Stimulated activated CD8-positive, alpha-beta memory T cell treated with anti-CD3 and anti-CD28 coated beads, Interleukin-12 subunit alpha, Interleukin-12 subunit beta, amount 100 ng/mL, for 1 hour (primary cell): ENCODE measurements at places on chromosomes 13 and 19.

DNA sequence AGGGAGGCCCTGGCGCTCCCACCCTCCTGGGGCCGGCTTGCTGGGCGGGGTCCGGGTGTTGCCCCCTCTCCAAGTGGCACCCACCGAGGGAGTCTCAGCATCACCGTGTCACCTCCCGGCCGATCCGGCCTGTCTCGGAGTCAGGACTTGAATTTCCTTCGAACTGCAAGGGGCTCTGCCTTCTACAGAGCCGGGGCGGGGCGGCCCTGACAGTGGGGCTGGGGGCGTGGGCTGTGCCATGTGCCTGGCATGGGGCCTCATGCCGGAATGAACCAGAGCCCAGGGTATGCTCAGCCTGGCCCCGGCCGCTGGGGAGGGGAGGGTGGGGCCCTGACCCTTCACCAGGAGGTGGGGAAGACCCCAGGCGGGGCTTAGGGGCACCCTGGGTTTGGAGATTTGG is 47.0 kb upstream of the TCF3 start:
- DNase-seq, result no peak

GRCh38 chr13:95445131-95445530 is 107.4 kb upstream of the CLDN10 start:
- no peak for DNase-seq

- DNase-seq, result no peak
Observed at GRCh38 chr13:95924389-95924994, 128.7 kb downstream of the UGGT2 start.

DNA sequence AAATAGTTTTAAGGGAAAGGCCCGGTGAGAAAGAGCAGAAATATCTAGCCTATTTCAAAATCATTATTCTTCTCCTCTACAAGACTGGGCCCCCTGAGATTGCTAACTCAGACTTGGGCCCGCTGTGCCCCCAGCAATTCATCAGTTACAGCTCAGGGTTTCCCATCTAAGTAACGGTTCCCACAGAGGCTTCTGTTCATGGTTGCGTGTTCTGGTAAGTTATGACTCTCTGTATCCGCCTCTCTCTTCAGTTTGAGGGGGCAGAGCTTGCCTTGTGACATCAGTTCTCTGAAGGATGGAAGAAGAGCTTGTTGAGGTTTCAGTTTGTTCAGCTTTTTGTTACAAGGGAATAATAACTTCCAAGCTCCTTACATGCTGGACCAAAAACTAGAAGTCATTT is 11.6 kb downstream of the ZNF57 start:
- no peak for DNase-seq

DNA sequence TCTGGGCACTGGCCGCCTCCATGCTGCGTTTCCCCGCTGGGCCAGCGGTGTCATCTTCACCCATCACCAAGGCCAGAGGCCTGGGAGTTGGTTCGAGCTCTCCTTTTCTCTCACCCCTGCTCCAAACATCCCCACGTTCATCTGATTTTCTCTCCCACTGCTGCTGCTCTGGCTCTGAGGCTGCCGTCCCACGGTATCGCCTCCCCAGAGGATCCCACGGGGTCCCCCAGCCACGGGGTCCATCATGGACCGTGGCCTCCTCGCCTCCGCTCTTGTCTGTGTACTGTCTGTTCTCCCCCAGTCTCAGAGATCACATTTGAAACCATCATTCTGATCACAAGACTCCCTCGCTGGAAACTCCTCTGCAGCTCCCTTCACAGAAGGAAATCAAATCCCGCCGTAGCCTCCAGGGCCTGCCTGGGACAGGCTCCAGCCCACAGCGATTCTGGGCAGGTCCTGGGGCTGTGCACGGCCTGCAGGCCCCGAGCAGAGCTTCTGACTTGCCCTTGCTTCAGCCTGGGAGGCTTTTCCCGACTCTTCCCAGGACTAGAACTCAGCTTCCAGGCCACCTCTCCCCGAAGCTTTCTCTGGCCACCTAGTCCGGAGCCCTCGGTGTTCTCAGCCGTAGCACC is 64.2 kb downstream of the SOX1 start:
- no peak for DNase-seq

DNA sequence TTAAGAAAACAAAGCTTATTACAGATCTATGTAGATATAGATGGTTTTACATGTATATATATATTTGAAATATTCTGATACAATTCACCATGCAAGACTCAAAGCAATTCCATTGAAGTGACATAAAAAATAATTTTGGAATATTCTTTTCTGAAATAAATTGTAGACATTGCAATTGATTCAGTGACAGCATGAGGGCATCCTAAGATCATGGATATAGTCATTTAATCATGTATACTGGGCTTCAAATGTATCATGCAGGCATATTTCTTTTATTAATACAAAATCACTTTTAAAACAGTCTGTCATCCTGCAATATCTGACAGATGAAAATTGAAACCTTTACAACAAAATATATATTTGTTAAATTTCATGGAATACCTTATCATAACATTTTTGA is 286.7 kb upstream of the SLITRK6 start:
- DNase-seq, result no peak

DNA sequence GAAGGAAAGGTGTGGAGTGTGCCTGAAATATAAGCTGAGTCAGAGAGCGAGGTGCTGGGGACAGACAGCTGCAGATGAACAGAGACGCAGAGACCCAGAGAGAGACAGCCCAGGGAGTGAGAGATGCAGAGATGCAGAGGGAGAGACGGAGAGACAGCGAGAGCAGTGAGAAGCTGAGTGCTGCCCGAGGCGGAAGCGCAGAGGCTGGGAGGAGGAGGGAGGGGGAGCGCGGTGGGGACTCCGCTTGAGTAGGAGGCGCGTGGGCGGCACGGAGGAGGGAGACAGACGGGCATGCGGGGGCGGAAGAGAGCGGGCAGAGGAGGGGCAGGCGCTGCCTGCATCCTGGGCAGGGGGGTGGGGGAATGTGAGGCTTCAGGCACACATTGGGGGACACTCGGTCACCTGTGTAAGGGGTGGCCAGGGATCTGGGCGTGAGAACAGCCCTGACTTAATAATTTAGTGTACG is 25.7 kb downstream of the SLC8A2 start:
- DNase-seq, result peak; percentile 79

- no peak for DNase-seq
Observed at GRCh38 chr19:46508206-46508605, 12.5 kb upstream of the PNMA8B start.
